Stimulated activated CD8-positive, alpha-beta memory T cell treated with anti-CD3 and anti-CD28 coated beads, Interleukin-7, amount 100 ng/mL, for 24 hours (primary cell): ENCODE measurements at places on chromosomes 13 and 19.

DNA sequence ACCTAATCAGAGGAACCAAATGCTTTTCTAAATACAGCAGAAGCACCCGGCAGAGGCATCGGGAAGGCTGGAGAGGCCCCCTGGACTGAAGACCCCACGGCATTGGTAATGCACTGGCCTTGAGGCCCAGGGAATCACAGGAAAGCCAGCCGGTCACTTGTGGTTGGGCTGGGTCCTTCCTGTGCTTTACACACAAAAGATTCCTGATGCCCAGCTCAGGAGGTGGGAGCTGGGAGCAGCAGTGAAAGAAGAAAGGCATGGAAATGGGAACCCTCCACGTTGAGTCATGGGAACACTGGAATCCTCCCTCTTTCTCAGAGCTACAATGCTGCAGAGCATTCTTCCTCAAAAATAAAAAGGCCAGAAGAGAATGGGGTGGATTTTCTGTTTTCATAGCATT, 126.4 kb downstream of the TNFRSF19 start:
- no peak for DNase-seq

DNA sequence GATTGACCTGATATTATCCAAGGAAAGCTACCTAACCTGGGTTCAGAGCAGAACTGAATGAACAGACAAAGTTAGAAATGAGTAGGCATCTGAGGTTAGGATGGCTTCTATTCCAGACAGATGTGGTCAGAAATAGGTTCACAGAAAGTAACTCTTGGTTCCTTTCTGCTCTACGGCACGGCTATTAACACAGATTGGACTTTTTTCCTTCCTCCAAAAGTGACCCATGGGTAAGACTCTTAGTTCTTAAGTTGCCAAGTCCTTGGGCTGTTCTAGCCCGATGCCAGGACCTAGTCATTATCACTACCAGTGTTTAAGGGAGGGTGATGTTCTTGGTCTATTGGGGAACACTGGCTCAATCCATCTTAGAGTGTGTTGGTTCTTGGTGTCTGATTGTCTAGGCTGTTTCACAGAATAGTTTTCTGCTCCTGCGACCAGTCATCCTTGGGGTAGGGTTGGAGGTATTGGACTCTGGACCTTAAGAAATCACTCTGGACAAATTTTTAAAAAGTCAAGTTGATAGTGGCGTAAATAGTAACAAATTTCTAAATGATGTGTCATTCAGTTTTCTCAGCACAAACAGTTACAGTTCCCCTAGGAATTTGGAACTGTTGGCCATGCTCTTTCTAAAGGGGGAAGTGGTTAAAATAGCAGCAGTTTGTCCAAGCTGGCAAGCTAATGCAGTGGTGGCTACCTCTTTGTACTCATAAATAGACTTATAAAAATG, 60.1 kb upstream of the MYCBP2 start:
- DNase-seq: no peak

DNA sequence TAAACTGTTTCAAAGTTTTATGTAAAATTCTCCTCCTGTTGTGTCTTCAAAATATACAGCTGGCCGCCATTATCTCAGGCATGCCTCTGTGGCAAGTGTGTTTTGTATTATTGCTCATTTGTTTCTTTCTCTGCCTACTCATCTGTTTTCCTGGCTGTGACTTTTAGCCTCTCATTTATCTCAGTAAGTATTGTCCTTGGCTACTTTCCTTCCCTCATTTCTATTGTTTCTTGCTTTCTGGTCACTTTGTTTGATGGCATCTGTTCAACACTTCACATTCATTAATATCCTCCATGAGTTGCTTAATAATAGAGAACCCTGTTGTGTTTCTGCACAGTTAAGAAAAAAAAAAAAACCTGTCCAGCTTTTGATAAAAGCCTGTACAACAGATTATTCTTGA, 869.4 kb downstream of the PCDH17 start:
- DNase-seq: no peak

DNA sequence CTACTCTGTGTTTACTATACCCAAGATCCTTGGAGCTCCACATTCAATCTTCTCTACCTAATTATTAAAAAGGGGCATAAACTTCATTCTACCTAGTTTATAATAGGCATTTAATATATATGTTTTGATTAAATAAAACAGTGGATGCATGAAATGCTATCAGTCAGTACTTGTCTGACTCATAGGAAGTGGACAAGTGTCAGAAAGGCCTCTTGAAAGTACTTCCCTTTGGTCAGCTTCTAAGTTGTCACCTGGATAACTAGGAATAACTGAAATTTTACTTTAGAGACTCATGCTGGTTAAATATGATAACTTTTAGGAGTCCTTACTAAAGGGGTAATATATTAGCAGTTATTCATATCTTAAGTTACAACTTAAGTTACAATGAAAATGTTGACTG, 329.8 kb downstream of the KLF5 start:
- DNase-seq: no peak

- DNase-seq: no peak
These were observed 1.1 kb downstream of the ELF1 start for GRCh38 chr13:41017817-41018601.

- DNase-seq: no peak
These were observed 17.5 kb downstream of the MIPEP start for GRCh38 chr13:23871616-23872220.

GRCh38 chr19:34226036-34226435, 28.3 kb upstream of the GARRE1 start:
- no peak for DNase-seq

DNA sequence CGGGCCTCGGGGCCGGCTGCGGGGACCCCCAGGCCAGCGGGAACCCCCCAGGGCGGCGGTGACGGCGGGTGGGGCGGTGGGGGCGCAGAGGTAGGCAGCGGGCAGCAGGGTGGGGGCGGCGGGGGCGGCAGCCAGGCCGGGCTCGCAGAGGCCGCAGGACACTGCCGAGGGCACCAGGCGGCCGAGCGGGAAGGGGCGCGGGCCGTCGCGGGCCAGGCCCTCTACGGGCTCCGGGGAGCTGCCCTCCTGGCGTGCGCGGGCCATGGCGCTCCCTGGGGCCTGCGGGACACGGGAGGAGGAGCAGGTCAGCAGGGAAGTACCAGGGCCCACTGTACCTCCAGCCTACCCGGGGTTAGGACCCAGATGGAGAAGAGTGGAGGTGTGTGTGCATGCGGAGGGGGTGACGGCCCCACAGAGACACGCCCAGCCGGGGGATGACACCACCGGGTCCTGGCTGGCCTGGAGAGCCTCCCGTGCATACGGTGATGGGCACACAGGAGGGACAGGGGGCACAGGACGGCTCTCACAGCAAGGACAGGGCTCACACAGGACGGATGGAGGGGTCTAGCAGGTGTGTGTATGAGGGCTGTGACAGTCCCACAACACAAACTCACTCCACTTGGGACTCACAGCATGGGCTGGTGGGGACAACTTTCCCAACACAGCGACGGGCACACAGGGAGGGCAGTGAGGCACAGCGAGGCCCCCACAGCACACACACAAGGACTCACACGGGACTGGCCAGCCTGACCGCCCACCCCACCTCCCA, 2.6 kb downstream of the BBC3 start:
- DNase-seq: no peak

DNA sequence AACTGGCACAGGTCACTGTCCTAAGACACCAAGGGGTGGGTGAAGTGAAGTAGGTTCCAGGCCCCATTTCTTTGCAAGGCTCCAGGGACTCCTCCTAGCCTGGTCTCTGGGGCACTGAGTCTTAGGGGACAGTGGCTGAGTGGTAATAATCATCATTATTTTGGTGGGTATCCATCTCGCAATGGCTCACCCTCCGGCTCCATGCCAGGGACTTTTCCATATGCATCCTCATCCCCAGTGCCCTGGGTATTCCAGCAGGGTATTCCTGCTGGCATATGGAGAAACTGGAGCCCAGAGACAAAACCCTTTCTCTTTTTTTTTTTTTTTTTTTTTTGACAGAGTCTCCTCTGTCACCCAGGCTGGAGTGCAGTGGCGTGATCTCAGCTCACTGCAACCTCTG, 2.5 kb downstream of the PDE4A start:
- DNase-seq: no peak

- no peak for DNase-seq
These were observed 401.3 kb downstream of the PCDH17 start for GRCh38 chr13:58032676-58033460.

- no peak for DNase-seq
These were observed 27.9 kb upstream of the KLF2 start for GRCh38 chr19:16296713-16297112.

GRCh38 chr13:113109151-113110047, 3.8 kb downstream of the F7 start:
- DNase-seq: no peak

DNA sequence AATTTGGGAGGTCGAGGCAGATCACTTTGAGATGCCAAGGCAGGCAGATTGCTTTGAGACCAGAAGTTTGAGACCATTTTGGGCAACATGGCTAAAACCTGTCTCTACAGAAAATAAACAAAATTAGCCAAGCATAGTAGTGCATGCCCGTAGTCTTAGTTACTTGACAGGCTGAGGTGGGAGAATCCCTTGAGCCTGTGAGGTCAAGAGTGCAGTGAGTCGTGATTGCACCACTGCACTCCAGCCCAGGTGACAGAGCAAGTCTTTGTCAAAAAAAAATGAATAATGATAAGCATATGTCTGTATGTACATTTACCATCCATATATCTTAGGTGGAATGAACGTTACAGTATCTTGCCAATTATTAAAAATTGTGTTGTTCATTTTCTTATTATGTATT, 2447.7 kb downstream of the PCDH9 start:
- no peak for DNase-seq
